ENCODE measurements at places on chromosomes 12 and 14.

- no peak for DNase-seq
Measured at GRCh38 chr12:175250-175649, 38.7 kb downstream of the SLC6A12 start.

DNA sequence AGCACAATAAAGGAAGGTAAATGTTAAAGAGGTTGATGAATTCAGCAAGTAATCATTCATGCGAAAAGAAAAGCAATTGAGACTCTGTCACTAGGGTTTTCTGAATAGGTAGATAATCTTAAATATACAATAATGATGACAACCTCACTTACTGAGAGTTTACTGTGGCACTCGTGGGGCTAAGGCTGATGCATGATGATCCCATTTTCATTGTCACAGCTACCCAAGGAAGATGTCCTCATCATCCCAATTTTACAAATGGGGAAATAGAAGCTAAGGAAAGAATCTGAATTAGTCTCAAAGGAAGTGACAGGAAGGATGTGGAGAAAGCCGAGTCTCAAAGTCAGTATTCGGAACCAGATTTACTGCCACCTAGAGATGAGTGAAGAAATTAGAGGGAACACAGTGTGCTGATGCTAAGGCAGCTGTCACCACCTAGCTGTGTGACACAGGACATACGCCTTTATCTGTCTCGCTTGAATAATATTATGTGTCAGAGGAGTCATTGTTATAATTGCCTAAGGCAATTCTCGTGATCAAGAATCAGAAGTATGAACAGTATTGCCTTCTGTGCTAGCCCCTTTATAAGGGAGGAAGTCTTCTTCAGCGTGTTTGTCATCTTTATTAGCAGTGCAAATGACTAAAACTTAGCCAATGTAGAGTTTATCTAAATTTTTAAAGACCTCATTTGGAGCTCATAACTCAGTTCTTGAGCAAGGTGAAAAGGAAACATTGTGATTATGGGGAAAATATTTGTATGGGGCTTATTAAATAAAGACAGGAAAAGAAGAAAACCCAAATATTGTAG, 63.2 kb downstream of the ERGIC2 start:
- no peak for DNase-seq

GRCh38 chr12:115166698-115167315, 482.8 kb upstream of the TBX3 start:
- DNase-seq = no peak

DNA sequence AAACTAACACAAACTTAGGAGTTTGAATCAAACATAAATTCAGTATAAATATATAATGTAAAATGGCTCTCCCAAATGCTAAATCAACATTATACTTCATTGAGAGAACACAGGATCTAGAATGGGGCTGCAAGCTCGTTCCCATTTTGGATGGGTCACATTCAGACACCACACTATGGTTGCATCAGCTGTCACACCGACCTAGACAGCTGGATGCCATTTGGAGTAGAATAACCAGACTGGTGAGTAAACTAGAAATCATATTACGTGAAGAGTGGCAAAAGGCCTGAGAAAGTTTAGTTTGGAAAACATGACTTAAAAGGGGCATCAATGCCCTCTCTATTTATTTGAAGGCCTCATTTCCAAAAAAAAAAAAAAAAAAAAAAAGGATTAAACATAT, 430.4 kb downstream of the NPAS3 start:
- DNase-seq = no peak

- DNase-seq = no peak
Measured at GRCh38 chr14:104390941-104391901, 188.3 kb upstream of the C14orf180 start.
